T-helper 2 cell (primary cell): ENCODE measurements at places on chromosomes 13 and 19.

GRCh38 chr19:48784527-48784926 is 26.3 kb downstream of the BCAT2 start:
- DNase-seq: no peak

- DNase-seq: no peak
These were observed 338.6 kb upstream of the TMTC4 start for GRCh38 chr13:101013245-101013644.

DNA sequence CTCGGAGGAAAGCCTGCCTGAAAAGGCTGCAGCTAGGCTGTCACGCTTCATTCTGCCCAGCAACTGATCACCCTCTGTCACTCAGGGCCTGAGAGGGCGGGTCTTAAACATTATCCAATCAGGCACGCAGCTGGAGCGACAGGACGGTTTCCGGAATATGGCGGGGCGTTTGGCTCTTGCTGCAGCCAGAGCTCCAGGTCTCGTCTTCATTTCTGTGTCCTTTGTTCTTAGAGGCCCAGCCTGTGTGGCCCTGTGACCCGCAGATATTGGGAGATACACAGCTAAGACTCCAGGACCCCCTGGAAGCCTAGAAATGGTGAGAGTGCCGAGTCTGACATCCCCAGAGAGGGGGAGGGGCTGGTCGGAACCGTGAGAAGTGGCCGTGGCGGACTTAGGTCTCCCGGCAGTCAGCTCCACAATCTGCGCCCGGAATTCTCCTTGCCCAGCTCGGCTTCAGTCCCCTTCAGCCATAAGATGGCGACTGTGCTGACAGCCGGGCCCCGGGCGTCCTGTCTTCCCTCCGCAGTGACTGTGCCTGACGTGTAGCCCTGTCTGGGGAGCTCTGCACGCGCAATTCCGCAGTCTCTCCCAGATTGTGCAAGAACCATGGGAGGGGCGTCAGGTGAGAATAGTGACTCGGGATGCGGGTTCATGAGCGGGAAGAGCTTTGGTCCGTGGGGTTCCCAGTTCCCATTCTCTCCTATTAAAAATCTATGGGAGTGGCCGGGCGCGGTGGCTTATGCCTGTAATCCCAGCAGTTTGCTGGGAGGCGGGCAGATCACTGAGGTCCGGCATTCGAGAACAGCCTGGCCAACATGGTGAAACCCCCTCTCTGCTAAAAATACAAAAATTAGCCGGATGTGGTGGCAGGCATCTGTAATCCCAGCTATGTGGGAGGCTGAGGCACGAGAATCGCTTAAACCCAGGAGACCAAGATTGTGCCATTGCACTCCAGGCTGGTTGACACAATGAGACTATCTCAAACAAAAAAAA is at the start of gene ZNF429:
Gene ZNF429 (plus strand): TSS at position 144 of the 993 bp plus-strand sequence. CDS start 170 bp downstream, at position 314.
- peak; percentile 84 for DNase-seq

DNA sequence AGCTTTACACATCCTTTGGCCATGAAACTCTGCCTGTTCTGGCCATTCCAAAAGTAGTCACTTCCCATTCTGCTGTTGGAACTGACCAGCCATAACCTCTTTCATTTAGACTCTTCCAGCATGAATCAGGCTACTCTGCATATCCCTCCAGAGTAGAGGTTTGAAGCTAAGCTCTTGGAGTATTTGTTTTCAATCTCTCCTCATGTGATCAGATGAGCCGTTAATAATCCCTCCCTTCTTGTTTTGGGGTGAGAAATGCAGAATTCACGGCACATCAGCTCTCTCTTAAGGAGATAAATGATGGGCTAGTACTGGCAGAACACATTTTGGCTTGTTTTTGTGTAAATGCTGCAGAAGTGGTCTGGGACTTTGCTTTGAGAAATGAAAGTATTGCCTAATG is 519.9 kb downstream of the PCDH17 start:
- no peak for DNase-seq

GRCh38 chr19:46637224-46637623 is 1.2 kb upstream of the GNG8 start:
- no peak for DNase-seq

- no peak for DNase-seq
These were observed 38.3 kb downstream of the DNAJC15 start for GRCh38 chr13:43061496-43062280.

DNA sequence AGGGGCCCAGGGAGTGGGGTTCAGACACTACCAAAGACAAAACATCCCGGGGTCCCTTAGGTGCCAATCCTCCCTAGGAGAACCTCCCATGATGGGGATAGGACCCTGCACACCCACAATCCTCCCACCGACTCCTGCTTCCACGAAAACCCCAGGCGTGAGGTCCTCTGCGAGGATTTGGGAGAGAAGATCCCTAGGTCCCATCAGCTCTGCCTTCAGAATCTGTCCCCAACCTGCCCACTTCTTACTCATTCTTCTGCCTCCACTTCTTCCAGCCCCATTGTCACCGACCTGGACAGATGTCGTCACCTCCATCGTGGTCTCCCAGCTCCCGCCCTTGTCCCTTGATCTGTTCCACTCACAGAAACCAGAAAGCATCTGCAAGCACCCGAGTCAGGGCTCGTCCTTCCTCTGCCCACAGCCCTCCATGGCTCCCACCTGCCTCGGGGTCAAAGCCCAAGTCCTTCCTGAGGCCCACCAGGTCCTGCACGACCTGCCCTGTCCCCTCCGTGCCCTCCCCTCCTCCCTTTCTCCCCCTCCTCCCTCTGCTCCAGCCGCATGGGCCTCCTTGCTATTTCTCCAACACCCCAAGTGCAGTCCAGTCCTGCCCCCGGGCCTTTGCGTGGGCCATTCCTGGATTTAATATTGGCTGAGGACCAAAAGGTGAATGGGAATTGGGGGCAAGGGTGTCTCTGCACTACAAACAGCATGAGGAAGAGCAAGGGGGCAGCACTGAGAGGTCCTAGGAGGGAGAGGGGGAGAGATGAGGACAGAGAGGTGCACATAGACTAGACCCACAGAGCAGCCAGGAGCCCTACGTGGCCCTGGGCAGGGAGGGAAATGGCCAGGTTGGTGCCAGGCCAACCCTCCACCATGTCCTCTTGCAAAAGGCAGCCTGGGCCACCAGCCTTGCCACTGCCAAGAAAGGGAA is 51.3 kb downstream of the PTPRS start:
- DNase-seq: no peak

DNA sequence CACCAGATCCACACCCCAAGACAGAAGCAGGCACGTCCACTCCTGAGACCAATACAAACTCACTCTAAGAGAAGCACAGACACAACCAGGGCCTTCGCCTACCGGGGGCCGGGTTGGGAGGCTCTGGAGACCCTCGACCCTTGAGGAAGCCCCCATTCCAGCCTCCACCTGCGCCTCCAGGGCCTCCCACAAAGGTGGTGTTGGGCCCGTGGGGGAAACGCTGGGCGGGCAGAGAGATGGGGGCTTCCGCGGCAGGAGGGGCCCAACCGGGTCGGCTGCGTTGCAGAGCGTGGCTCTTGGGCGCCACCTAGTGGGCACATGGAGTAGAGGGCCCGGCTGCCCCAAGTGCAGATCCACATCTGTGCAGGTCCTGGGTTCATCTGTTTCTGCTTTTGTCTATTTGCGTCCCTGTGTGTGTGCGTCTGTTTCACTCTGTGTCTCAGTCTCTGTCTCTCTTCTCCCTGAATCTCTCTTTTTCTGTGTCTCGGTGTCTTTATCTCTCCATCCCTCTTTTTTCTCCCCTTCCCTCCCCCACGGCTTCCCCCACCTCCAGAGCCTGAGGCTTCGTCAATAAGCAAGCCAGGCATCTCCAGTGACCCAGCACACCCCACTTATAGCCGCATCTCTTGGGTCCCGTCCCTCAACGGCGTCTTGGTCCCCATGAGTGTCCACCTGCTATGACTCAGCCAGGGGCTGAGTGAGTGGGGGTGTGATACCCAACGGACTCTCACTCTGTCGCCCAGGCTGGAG is 10.5 kb upstream of the TINCR start:
- DNase-seq: peak; percentile 55

- no peak for DNase-seq
These were observed 6.1 kb downstream of the DOCK6 start for GRCh38 chr19:11256189-11256588.

DNA sequence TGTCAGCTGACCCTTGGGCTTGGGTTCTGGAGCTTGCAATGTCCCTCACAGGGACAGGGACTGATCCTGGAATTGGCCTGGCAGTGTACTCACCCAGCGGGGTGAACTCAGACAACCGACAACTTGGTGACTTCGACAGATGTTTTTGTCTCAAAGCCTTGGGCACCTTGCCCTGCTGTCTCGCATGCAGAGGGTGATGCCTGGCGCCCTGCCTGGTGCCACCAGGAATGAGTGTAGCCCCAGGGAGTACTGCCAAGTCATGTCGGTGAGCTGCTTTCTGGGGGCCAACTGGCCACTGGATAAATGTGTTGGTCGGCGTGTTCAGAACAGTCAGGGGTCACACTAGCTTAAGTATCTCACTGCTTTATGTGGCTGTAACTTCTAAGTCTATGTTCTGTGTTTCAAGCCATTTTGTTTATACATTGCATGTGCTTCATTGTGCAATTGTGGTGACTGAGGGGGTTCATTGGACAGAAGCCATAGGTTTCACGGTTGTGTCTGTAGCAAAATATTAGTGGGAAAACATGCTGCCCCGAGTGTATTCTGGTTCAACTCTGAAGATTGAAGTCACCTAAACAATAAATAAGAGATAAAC is 96.3 kb upstream of the TNFSF11 start:
- DNase-seq: no peak

GRCh38 chr13:48040049-48040448 is 2.5 kb downstream of the NUDT15 start:
- DNase-seq: no peak

DNA sequence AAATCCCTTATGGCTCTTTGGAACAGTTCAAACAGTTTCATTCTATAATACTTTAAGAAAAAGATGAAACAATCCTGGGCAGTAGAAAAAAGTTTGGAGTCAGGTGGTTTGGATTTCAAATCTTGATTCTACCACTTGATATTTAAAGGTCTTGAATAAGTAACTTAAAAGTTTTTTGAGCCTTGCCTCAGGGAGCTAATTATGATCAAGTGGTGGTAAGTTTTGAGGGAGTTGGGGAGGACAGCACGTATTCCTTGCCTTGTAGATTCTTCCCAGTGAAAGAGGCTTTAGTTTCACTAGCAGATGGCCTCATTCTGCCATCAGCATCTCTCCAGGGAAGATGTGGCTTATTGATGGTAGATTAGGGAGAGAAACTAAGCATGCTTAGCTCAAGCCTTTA is 168.4 kb upstream of the CSNK1A1L start:
- no peak for DNase-seq

GRCh38 chr19:46881092-46881491 is 20.3 kb downstream of the ARHGAP35 start:
- DNase-seq: no peak

DNA sequence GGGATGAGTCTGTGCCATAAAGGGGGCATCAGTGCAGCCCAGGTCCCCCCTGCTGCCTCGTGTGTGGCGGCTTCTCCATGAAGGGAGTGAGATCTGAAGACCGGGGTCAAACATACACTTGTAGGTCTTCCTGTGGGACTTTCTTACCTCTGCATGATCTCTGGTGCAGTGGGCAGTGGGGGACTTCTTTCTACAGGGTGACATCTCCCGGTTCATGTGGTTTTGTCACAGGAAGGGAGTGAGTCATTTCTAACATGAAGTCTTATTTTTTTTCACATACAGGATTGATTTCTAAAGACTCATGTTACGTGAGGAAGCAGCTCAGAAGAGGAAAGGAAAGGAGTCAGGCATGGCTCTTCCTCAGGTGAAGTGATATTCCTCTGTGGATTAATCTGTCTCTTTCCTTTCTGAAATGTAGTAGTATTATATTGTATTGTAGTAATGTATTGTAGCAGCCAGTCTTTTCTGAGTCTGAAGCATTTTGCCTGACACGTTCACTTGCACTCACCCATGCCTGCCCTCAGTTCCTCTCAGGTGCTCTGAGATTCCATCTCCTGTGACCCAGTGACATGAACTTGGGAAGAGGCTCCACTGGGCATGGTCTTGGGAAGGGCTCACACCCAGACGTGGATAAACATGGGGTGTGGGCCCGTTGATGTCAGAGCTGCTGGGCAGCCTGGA is 15.7 kb downstream of the ZNF808 start:
- DNase-seq: no peak

GRCh38 chr13:101242720-101243119 is 173.6 kb downstream of the NALCN start:
- DNase-seq: no peak

DNA sequence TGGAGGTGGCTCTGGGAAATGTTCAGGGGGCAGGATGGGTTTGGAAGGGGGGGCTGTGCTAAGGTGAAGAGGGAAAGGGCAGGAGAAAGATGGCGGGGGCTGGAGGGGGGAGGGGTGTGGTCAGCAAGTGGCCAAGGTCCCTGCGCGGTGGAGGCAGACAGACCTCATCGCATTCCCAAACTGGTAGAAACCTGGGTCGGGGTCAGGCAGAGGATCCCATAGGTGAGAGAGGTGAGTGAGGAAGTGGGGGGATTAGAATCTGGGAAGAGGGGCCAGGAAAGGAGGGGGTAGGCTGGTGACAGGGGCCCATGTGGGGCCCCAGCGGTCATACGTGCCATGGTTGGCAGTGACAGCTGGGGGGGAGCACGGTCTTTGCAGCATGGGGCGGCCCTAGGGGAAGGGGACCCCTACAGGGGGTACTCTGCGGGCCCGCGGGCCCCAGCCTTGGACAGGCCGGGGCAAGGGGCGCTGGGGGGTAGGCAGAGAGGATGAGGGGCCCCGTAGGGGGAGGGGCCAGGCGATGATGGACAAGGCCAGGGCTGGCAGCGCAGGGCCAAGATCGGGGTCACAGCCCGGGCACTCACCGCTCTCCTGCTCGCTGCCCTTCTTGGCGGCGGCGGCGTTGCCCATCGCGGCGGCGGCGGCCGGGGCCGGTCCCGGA is 514 bp downstream of the PRKACA start:
- no peak for DNase-seq

DNA sequence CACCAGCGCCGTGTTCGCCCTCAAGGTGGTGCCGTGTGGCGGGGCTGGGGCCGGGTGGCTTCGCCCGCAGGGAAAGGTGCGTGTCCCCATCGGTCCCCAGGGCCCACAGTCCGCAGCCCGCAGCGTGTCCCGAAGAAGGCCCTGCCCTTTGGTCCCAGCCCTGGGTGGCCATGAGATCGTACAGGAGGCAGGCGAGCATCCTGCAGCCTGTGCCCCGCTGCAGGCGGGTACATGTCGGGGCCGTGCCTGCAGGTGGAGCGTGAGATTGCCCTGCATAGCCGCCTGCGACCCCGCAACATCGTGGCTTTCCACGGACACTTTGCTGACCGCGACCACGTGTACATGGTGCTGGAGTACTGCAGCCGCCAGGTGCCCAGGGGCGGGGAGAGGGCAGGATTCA is 1.5 kb downstream of the PLK5 start:
- no peak for DNase-seq

DNA sequence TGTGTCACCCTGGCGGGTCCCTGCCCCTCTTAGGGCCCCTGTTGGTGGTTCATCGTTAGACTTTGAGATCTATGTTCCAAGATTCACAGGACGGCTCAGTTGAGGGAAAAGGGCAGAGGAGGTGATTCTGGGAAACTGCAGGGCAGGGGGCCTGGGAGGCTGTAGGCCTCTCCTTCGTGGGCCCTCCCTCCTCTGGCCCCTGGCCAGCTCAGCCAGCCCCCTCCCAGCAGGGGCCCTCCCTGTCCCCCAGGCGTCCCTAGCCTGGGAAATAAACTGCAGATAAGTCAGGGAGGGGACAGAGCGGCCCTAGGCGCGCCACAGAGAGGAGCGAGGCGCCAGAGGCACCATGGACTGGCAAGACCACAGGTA is 6.5 kb downstream of the HIF3A start:
- DNase-seq: no peak

GRCh38 chr13:96900986-96901385 is 93.3 kb downstream of the OXGR1 start:
- no peak for DNase-seq
